ENCODE measurements at places on chromosomes 2 and 18.

DNA sequence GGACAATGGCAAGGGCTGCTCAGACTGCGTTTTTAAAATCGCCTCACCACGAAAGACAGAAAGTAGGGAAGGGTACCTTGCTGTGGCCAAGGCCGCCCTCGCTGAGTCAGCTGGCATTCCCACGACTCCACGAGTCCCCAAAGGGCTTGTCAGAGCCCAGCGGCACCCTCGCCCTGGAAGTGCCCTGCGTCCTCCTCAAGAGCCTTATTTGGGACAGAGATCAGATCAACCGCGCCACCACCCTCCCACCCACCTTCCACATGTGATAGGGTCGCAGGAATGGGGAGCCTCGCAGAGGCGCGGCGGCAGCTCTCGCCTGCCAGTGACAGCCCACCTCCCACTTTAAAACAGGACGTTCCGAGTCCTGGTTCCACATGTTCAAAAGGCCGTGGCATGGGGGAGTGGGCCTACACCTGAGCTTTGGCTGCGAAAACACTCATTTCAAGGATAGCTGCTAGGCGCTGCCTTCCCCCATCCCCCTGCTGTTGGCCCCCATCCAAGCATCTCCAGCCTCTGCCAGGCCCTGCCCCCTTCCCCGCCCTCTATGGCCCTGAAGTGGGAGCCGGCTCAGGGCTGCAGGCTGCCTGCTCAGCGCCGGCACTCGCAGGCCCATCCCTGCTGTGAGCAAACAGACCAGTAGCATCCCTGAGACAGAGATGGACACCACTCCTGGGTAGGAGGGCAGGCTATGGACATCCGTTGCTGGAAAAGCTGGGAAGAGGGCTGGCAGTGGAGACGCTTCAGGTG is 38.1 kb upstream of the ARHGEF4 start:
- no peak for DNase-seq

GRCh38 chr2:1572638-1573037 is 159.4 kb downstream of the TPO start:
- DNase-seq, result no peak

DNA sequence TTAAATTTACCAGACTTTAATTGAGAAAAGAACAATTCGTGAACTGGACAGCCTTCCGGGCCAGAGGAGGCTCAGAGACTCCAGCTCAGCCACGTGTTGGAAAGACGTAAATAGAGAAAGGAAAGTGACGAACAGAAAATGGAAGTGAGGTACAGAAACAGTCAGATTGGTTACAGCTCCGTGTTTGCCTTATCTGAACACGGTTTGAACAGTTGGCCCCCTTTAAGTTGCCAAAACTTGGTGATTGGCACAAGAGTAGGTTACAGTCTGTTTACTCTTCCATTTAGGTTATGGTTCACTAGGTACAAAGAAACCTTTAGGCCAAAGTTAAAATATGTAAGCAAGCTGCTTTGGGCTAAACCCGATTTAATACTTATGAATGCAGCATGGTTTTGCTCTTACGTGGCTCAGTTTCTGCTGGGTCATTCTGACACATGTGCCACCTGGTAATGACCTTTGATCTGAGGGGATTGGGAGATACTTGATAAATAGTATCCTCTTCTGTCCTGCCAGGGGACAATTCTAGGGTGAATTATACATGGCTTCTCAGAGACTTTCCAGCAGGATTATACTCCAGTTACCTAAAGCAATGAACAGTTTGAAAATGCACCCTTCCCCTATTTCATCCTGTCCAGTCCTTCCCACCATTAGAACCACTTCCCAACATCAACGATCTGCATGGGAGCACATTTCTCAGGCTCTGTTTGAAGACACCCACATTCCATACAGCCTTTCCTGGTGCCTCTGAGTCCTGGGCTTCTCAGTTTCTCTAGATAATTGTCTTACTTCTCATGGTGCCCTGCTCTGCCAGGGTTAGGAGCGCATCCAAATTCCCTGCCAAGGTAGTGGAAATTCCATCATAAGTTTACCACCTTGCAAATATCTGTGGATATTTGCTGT is 65.1 kb upstream of the TGIF1 start:
- no peak for DNase-seq

DNA sequence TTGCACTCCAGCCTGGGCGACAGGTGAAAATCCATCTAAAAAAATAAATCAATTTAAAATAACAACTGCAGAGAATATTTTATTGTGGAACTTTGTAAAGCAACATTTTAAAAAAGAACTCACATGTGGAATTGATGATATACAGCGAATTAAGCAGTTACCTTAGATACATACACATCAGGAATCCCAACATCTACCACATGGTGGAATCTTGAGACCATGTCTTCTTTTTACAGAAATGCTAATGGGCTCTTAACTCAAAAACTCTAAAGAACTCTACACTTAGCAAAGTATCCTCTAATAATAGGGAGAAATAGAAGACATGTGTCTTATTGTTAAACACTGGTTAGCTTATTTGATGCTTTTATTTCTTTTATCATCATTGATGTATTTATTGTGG is 373.6 kb downstream of the CDH7 start:
- DNase-seq, result no peak
